ENCODE measurements at places on chromosomes 13 and 19.

GRCh38 chr19:40461669-40462221 is 3.8 kb downstream of the BLVRB start:
- DNase-seq = no peak

DNA sequence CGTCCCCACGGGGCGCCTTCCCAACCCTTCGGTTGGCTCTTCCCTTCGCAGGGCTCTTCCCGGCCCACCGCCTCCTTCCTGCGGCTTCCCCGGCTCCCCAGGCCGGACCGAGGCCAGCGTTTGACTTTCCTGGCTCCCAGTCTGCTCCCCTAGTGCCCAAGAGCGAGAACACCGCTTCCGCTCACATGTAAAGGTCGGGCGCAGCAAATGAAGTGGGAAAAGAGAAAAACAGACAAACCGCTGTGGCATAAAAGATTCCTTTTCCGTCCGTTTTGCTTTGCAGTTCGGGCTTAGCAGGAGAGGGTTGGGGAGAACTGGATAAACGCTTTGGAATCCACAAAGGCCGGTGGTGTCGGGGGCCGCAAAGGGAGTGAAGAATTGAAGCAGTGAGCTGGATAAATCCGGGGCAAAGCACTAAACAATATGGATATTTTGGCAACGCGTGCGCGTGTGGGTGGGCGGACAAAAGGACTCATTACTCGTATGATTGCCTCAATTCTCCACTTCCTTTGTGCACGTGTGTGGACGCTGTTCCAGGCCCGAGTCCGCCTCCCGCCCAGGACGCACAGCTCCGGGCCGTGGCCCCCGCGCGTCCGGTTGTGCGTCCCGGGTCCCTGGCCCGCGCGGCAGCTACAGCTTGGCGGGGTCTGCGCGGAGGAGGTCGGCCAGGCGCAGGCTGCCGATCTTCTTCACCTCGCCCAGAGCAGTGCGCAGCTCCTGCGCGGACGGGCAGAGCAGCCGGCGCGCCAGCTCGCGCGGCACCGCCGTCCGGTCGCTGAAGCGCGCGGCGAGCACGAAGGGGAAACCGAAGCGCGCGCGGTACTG is 8.6 kb upstream of the CDX2 start:
- DNase-seq = no peak

- no peak for DNase-seq
Measured at GRCh38 chr19:58498316-58499020, 13.3 kb downstream of the SLC27A5 start.

GRCh38 chr13:64925727-64926126 is 2304.4 kb downstream of the PCDH9 start:
- no peak for DNase-seq

Measured in AG09309 (cell line).